GM06990 (cell line): ENCODE measurements at places on chromosomes 5 and 9.

DNA sequence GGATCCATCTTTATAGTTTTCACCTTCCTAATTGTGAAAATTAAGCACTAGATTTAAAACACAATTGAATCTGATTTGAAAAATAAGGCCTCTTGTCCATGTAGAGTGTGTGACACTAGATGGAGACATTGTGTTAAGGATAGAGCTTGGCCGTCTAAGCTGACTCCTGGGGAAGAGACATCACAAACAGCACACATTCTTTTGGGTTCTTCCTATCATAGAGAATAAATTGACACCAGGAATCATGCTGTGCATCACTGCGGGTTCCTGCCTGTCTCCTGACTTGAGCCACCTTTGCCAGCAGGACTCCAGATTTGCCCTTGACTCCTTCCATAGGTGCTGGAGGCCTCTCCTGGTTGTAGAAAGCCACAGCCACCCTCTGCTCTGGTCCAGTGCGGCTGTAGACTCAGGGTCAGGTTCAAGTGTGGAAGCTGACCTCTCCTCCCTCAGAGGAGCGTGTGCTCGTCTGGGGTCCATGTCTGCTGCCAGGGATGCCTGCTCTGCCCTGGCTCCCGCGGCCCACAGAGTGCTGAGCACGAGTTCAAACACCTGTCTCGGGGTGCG, 11.2 kb downstream of the ROPN1L start:
- peak; percentile 41 for DNase-seq

GRCh38 chr5:98102936-98103335, 670.5 kb upstream of the RGMB start:
- DNase-seq = no peak

- no peak for DNase-seq
Measured at GRCh38 chr5:172008111-172008455, 1.6 kb upstream of the FBXW11 start.

DNA sequence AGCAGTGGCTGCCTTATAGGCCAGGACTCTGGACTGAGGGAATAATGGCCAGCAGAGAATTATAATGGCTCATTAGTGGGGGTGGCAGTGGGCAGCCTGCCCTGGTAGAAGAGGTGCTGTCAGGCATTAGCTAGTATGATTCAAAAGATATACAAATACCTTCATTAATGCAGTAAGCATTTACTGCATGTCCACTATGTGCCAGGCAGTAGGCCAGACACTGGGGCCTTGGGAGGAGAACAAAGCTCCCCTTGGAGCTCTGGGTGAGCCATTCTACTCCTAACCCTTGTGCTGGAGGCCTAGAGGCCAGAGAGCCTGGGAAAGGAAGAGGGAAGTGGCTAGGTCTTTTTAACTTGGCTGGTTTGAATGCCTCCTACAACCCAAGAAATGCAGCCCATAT, 2.0 kb upstream of the GARNL3 start:
- no peak for DNase-seq

GRCh38 chr5:156528673-156529072, 201.7 kb downstream of the SGCD start:
- DNase-seq = no peak

DNA sequence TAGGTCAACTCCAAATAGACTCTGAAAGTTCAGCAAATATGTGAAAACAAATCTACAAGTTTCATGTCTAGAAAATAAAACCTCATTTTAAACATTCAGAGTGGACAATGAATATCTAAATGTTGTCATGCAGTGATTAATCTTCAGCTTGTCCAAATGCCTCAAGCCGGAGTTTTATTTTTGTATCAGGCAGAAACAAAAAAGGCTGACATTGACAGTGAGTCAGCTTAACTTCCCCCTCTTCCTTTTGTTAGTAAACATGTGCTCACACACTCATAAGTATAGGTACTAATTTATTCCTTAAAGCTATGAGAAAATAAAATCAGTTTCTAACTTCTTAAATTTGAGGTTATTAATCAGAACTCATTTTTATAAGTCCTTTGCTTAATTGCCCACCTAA, 467.9 kb upstream of the DAB2 start:
- DNase-seq = no peak

GRCh38 chr9:112006361-112007020, 109.9 kb downstream of the UGCG start:
- no peak for DNase-seq

GRCh38 chr9:96487949-96488348, 38.0 kb downstream of the HABP4 start:
- no peak for DNase-seq

- DNase-seq = no peak
Measured at GRCh38 chr5:134568761-134569695, 43.6 kb downstream of the JADE2 start.

DNA sequence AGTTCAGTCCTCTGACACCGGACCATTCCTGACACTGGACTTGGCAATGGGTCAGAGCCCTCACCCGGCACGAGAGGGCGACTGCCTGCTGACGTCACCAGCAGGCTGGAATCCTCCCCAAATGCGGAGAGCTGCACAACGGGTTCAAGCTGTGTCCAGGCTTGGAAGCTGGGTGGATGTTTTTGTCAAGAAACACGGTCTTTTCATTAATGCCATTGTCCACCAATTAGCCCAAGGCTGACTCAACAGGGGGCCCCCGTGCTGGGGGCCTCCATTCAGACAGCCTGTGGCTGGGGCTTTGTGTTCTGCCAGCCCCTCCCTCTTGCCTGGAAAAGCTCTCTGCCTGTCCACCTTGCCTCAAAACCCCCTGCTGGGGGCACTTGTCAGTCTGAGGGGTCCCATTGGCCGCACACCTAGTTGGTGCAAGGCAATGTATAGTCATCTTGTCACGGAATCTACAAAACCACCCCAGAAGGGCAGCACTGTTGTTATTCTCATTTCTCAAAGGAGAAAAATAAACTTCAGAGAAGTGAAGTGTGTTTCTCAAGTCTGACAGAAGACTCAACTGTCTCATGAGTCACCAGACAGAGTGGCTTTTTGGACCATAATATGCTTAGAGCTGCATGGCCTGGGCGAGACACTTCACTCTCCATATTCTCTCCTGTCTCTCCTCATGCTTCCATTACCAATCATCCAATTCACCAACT, 24.6 kb downstream of the NDUFA8 start:
- no peak for DNase-seq

GRCh38 chr9:22208846-22209585, 199.9 kb upstream of the CDKN2B start:
- no peak for DNase-seq

GRCh38 chr9:96069629-96070220, 194.2 kb downstream of the ERCC6L2 start:
- no peak for DNase-seq

GRCh38 chr9:27429917-27430316, 94.2 kb upstream of the IFNK start:
- DNase-seq = no peak

GRCh38 chr5:135397084-135397483, 1.9 kb downstream of the MACROH2A1 start:
- no peak for DNase-seq

DNA sequence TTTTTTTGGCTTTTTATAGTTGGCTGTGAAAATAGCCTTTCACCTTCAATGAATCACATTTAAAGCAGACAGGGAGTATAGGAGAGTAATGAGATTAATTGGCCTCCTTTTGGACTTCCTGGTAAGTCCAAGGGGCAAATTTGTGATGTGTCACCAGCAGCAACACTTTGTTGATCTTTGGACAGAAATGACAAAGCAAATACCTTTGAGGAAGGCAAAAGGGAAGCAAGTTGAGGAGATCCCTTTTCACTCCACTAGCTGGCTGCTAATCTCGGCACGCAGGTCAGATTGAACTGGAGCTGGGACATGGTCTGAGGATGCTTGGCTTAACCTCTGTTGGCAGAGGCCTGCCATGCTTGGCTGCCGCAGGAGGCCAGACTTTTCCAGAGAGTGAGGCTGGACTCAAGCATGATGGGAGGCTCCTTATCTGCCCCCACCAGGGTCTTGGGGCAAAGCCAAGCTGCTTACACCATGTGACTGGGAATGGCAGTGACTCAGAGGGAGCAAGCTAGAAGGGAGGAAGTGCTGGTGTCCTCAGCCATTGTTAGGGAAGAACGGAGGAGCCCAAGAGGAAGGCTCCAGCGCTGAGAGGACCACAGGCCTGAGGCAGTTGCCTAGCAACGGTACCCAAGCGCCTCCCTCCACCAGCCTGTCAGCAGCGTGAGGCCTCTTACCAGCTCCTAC, 174.5 kb upstream of the MAP1B start:
- no peak for DNase-seq

- no peak for DNase-seq
Measured at GRCh38 chr9:9799287-9799686, 813.5 kb downstream of the PTPRD start.

GRCh38 chr5:95027775-95028174, 257.1 kb downstream of the MCTP1 start:
- no peak for DNase-seq

GRCh38 chr9:131720330-131720729, 19.5 kb downstream of the RAPGEF1 start:
- DNase-seq = no peak

DNA sequence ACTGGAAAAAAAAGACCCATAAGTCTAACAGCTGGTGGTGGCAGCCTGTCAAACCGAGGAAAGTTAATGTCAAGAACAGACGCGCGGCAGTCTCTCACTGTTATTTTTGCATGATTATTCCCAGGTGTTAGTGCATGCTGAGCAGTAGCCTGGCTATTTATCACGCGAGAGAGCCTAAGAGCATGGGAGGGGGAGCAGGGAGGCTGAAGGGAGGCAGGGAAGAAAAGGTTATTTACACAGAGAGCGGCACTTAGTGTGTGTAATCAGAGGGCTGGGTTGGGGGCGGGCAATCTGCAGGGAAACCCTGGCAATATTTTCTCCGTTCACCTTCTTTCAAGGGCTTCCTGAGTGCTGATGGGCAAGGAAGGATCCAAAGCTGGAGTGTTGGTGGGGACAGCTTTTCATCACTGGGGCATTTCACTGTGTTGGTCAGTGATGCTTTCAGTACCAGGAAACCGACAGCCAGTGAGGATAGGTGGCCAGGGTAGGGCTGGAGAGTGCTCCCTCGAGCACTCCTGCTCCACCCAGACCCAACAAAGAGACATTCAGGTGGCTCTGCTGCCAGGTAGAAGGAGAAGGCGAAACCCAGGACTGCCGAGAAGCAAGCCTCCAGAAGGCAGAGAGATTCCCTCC, 39.6 kb downstream of the ZNF608 start:
- no peak for DNase-seq

DNA sequence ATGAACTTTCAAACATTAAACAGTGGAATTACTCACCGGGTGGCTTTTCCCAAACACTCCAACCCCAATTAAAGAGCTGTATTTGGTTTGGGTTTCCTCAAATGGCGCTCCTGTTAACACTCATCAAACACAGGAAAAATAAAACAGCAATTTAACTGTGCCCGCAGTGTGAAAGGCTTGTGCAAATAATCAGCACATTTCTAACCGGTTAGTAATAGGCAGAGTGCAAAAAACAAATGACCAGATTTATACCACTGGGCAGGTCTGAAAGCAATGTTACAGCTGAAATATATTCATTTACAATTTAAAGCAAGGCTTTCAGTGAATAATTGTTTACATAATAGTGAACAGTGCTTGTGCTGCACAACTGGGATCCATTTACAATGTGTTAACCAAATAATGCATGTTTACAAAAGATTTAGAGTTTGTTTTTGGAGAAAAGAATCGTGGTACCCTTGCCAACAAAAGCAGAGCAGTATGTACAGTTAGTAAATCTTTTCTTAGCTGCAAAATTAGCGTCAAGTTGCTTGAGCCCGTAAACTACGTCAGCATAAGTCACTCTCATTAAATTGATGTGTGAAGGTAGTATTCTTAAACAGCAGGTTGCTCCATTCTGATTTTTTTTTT, 662.9 kb upstream of the ZNF608 start:
- no peak for DNase-seq

GRCh38 chr5:77852514-77853352, 76.6 kb upstream of the TBCA start:
- peak; percentile 92 for DNase-seq

DNA sequence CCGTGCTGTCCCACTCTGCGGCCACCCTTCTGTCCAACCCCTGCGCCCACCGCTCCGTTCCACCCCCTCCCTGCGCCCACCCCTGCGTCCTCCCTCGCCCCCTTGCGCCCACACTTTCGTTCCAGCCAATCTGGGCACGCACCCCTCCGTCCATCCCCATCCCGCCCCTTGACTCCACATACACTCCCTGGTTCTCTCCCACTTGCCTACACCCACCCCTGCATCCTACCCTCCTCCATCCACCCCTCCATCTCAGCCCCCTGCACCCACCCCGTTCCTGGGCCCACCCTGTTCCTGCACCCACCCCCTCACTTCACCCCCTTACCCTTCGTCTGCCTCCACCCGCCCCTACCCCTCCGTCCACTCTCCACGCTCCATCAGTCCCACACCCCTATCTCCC, 7.0 kb downstream of the ADAMTS13 start:
- no peak for DNase-seq

DNA sequence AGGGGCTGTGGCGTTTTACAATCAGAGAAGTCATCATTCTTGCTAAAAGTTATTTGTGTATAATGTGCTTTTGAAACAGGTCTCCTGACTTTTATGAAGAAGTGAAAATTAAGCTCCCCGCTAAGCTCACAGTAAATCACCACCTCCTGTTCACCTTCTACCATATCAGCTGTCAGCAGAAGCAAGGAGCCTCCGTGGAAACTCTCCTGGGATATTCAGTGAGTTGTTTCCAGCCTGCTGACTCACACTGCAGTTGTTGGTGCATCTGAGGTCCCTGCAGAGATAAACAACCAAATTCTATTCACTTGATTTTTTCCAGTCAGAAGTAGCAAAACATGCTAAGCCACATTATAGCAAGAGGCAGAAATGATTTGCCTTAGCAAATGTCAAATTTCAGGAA, 156.7 kb downstream of the DOCK8 start:
- no peak for DNase-seq

DNA sequence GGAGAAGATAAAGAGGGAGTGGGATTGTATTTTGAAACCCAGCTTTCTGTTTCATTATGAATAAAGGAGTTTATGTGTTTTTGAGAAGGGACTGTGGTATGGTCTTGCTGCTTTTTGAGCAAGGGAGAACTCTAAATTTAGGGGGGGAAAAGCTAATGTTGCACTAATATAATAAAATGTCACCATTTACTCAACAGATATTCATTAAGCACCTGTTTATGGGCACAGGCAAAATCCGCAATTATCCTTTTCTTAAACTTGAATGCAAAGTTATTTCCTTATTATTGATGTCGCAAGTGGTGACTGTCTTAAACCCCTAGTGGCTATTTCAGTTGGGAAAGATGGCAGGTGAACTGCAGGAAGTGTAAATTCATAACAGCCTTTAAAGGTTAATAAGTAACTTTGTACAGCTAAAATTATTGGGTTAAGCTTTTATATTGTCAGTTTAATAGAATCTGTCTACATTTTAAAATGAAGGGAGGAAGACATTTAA, 1.5 kb downstream of the CDC42SE2 start:
- DNase-seq = peak; percentile 45

DNA sequence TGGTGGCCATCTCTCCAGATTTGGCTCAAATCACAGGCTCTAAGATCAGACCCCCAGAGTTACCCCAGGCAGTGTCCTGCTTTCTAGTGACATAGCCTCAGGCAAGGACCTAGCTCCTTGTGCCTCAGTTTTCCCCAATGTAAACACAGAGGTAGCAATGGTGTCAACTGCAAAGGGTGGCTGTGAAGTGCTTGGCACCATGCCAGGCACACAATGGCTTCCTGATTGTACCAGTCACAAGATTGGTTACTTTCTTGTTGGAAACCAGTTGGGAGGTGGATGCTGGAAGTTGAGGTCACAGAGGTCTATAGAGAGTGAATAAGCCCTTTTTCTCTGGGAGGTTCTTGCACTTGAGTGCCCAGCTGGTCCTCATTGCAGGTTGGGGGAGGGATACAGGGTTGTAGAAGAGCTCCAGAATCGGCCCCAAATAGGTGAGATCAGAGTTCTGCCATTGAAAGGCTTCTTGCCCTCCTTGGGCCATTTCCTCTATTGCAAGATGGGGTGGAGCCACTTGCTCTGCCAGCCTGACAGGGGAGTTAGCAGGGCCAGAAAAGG, 2.3 kb downstream of the STKLD1 start:
- DNase-seq = no peak
